Amygdala (tissue), 56 donors: ENCODE measurements at places on chromosomes 7 and 10.

DNA sequence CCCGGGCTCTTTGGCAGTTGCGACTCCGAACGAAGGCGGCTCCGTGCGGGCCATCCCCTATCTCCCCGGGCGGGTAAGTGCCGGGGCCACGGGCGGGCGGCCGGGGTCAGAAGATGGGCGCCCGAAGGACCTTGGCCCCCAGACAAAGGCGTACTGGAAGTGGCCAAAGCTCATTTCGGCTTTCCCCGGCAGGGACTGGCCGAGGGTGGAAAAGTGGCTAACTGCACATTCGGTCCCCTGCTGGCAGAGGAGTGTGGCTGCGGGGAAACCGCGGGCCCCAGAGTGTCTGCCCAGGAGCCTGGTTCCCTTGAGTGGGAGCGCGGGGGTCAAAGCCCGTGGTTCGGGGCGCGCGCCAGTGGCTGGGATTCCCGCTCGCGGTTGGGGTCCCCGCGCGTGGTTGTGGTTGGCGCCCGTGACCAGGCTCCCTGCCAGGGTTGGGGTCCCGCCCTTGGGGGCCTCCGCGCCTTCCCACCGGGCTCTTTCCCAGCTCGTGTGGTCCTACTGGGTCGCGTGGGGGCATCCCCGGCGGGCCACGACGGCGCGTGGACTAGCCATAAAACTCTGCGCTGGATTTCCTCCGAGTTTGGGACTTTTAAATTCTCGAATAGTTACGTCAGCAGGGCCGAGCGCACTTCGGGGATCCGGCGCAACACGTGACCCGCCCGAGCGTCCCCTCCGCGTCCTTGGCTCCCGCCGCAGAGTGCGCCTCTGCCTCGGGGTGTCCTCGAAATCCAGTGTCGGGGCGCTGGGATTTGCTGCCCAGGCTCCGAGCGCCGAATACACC lies 124.4 kb downstream of the TACC2 start:
- no peak for DNase-seq

DNA sequence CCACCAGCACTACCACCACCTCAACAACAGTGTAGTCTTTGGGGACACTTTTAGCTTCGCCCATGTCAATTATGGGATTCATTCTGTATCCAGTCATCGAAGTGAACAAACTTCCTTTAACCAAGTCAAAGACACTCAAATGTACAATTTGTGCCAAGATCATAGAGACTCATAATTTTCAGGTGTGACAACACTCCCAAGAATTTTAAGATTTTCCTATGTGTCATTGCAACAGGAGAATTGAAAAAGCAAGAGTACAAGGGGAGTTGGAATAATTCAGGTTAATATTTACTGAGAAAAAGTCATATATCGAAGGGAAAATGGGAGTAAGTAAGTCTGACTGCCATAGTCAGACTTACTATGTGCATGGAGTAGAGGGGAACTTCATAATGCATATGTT lies 26.2 kb downstream of the PON1 start:
- no peak for DNase-seq

- peak; percentile 8 for DNase-seq
Measured at GRCh38 chr7:87600130-87601124, at the start of gene ABCB1. TSS of gene ABCB1 (minus strand) at chr7:87600884. CDS start at chr7:87600184, 700 bp downstream.

DNA sequence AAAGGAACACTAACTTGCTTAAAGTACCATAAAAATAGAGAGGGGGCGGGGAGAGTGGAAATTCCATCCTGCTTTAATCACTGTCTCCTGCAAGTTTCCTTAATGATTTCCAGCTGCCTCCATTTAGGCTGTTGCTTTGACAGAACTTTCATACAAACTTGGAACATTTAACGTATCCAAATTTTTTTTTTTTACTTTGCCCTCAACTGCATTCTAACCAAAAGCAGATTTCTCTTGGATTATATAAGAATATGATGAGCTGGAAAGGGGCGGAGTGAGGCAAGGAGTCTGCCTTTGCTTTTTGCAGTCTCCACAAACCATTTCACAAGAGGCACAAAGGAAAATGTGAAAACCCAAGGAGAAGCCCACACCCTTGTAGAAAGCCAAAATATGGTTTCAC lies 46.6 kb upstream of the COL1A2 start:
- no peak for DNase-seq

GRCh38 chr7:84490661-84491060 lies 296.1 kb upstream of the SEMA3A start:
- DNase-seq = no peak

GRCh38 chr7:122166740-122167139 lies 22.7 kb upstream of the AASS start:
- DNase-seq = no peak

DNA sequence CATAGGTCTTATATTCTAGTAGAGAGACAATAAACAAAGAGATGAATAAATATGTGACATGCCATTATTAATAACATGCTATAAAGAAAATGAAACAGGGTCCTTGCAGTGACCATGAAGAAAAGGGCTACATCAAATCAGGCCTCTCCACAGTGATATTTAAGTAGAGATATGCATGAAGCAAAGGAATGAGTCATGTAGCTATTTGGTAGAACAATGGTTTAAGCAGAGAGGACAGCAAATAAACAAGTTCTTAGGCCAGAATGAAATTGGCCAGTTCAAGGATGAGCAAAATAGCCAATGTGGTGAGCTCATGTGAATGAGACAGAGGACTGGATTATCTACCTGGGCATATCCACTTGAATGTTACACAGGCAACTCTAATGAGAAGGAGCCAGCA lies 172.2 kb upstream of the FERD3L start:
- no peak for DNase-seq

- no peak for DNase-seq
Measured at GRCh38 chr7:134459981-134460380, 1.1 kb upstream of the AKR1B1 start.
